ENCODE measurements at places on chromosomes 12 and 14.
A peak's percentile ranks its signal among the peaks of the same experiment; 100 is the strongest.

DNA sequence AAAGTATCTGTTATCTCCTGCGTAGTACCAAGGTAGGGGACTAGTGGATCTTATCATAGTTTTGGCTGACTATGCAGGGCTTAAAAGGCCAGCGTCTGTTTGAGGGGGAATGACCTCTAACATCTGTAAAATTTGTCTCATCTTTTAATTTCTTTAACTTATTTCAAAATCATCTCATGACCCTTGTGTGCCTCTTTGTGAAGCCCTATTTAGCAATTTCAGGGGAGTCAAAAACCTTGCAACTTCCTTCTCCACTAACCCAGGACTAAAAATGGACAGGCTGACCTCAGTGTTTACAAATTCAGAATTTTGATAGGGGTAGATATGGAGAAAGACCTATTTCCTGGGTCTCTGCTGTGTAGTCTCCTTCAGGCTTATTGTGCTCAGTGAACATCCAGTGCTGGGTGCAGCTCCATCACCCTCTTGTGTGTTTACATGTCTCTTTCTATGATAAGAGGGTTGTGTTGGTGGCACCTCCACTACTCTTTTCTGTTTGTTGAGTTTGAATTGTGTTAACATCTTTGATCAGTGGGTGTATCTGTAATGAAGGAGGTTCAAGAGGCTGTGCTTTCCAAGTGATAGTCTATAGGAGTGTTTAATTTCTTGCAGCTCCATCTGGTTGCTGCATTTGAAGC lies 14.3 kb downstream of the NECAP1 start:
- DNase-seq = no peak

- no peak for DNase-seq
These were observed 69.2 kb upstream of the MED13L start for GRCh38 chr12:116346741-116347140.

DNA sequence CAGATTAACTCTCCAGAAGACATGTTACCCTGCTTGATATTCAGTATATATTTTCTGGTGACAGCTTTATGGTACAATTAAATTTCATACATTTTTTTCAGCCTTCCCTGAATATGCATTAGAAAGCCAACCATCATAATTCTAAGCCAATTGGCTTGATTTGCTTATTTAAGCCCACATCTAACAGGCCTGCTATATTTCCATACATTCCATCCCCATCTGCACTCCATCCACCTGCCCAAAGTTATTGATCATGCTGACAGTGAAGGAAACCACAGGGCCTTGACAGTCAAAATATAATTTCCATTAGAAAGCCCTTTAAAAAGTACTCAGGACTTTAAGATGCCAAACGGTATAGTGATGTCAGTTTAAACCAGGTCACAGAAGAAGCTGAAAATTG lies 164.3 kb downstream of the GXYLT1 start:
- no peak for DNase-seq

- DNase-seq = no peak
These were observed 18.6 kb downstream of the RASSF8 start for GRCh38 chr12:25977047-25977446.

DNA sequence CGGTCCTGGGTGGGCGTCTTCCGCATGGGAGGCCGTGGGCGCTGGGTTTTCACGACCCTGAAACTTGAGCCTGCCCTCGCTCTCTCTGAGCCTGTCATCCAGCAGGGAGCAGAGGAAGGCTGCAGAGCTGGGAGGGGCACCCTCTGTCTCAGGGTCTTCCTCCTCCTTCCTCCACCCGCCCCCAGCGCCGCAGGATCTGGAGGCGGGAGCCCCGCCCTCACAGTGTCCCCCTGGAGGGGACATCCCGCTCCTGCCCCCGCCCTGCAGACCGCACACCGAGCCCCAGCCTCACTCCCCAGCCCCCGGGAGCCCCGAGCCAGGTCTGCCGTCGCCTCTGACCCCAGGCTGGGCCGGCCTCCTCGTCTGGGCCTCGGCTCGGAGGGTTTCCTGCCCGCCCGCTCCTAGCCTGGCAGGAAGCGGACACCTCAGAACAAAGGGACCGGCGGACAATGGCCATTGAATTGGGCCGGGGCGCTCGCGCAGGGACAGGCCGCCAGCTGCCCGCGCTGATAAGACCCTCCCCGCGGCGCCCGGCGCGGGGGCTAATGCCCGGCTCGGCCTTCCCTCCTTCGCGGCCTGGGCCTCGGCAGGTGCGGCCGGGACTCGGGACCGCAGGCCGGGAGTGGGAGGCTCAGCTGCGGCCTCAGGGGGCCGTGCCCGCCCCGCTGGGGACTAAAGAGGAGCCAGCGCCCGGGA lies 15.3 kb upstream of the NUDT14 start:
- no peak for DNase-seq

GRCh38 chr12:19048943-19049342 lies 80.6 kb upstream of the PLEKHA5 start:
- no peak for DNase-seq

DNA sequence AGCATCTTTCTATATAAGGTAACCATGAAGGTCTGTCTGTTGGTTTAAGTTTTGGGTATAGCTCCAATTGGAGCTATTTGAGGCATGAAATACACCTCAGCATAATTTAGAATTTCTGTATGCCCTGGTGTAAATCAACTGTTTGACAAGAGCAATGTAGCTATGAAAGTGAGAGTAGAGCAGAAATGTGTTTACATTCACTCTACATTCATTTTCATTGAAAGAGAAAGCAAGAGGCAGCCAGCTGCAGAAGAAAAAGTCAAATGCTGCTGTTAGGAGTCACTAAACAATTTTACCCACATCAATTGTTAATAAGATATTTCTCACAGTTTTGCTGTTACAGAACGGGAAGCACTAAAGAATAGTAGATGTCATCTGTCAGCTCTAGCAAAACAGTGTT lies 252.5 kb downstream of the SLC6A15 start:
- no peak for DNase-seq

- DNase-seq = no peak
These were observed 1331.5 kb upstream of the TMEM132C start for GRCh38 chr12:126935435-126935834.

DNA sequence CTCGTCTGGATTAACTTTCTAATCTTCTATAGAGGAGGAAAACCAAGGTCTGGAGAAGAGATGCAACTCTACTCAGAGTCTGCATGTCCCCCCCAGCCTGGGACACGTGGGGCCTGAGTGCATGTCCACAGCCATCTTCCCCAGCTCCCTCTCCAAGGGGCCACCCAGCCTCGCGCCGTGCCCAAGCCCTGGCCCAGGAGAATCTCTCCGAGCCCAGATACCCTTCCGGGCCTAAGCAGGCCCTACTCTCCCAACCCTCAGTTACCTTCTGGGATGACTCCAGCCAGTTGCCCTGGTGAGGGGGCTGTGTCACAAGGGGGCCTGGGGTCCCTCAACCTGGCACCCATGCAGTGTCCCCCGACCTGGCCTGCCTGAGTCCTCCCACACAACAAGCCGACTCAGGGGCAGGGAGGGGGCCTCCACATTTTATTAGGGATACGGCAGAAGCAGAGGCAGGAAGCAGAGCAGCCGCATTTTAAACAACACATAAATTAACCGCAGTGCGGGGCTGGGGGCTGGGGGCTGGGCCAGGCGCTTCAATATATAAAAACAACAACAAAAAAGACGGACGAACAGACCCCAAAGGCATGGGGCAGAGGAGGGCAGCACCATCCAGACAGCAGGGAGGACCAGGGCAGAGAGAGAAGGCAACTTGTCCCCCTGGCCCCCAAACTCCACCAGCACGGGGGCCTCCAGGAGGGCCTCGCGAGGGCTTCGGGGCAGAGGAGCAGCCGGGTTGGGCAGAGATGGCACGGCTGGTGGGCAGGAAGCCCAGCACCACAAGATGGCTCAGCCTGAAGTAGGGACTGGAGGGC lies 37.3 kb downstream of the NCKAP5L start:
- no peak for DNase-seq

GRCh38 chr12:24718617-24719016 lies 230.3 kb downstream of the BCAT1 start:
- no peak for DNase-seq

DNA sequence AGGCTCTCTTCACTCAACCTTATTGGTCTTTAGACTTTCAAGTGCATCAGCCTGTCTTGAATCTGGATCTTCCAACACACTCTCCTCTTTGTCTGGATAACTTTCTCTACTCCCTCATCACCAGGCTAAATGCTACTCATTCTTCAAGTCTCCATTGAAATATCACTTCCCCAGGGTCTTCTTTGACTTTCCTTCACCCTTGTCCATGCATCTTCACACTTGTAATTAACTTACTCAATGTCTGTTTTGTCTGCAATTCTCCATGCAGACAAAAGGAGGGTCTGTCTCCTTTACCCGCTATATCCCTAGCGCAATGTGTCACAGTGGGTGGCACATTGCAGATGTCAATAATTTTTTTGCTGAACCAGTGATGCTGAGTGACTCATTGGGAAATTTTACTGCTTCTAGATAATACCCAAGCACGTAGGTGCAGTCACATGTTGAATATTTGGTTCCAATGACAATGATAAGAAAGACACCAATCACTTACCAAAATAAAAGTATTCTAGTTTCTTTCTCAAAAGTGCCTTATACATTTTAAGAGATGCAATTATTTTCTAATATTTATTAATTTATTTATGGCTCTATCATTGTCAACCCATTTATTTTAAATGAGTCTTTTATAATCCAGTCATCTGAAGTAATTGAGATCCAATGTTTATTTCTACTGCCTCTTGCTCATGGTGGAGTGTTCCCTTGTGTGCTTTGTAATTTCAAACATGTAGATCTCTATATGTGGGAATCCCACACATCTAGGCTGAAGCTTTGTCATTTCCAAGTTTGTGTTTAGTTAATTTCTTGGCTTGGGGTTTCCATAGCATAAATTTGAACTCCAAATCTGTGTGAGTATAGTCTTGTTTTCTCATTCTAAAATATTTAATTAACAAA lies 21.7 kb upstream of the RFC5 start:
- DNase-seq = no peak

DNA sequence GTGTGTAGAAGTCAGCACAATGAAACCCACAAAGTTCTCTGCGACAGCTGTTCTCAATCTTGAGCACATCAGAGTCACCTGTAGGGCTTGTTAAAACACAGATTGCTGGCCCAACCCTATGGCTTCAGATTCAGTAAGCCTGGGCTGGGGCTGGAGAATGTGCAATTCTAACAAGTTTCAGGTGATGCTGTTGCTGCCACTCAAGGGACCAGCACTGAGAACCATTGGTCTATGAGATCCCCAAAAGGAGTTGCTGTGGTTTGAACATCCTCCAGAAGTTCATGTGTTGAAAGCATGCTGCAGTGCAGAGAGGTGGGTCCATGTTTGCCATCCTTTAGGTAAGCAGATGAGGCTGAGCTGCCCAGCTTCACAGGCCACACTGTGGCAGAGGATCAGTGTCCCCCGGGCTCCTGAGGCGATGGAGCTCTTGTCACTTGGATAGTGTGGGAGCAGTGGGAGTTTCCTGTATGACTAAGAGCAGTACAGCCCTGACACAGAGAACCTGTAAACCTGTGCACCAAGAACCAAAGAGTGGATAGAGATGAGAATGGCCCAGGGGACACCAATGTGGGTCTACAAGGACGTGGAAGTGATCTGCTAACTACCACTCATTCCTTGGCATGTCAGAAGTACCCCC lies 8.0 kb upstream of the RTRAF start:
- DNase-seq = no peak

DNA sequence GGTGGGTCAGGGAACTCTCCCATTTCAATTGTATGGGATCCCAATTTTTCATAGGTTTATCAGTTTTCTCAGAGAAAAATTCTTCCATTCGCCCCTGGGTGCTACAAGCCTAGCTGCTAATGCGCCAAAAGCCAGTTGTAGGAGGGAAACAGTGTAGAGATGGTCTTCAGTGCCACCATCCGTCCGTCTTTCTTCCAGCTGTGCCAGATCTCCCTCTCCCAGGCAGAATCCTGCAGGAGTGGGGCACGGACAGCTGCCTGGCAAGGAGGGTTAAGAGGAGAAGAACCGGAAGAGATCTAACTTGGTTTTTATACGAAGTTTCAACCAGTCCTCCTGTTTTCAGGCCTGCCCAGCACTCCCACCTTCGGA lies 38.9 kb upstream of the FUT8 start:
- peak; percentile 16 for DNase-seq

DNA sequence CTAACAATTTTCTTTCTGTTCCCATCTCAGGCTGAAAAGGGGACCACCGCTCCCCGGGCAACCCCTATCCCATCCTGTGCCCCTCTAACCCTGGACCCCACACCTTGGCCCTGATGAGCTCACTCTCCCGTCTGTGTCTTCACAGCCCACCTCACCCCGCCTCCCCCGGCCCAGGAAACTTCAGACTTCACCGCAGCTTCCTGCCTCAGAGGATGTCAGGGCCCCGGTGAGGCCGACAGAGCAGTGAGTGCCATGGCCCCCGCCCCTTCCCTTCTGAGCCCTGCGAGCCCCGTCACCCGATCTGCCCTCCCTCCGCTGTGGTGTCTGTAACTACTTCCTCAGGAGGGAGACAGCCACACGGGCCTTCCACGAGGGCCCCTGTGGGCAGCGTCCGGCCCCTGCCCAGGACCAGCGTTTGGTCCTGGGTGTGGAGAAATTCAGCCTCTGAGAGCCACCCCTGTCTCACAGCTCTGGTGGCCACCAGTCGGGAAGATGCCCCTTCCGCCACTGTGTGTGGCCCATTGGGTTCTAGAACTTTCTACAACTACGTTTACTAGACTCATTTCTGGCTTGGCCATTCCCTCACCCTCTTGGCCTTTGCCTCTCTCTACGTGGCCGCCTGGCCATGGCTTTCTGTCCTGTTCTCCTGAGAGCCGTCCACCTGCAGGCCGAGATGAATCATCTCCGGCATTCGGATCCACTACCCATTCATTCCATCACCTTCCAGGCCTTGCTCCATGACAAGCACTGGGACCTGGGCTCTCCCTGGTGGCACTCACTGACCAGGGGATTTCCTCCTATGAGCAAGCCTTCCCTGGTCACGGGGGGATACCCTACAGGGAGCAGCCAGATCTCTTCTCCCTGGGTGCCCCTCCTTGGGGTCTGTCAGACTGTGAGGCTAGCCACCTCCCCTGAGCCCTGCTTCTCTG lies 3.4 kb downstream of the RHOF start:
- no peak for DNase-seq

GRCh38 chr12:122878780-122879612 lies 16.9 kb downstream of the VPS37B start:
- DNase-seq = no peak

GRCh38 chr12:49537231-49537751 lies 1.5 kb upstream of the KCNH3 start:
- DNase-seq = no peak

DNA sequence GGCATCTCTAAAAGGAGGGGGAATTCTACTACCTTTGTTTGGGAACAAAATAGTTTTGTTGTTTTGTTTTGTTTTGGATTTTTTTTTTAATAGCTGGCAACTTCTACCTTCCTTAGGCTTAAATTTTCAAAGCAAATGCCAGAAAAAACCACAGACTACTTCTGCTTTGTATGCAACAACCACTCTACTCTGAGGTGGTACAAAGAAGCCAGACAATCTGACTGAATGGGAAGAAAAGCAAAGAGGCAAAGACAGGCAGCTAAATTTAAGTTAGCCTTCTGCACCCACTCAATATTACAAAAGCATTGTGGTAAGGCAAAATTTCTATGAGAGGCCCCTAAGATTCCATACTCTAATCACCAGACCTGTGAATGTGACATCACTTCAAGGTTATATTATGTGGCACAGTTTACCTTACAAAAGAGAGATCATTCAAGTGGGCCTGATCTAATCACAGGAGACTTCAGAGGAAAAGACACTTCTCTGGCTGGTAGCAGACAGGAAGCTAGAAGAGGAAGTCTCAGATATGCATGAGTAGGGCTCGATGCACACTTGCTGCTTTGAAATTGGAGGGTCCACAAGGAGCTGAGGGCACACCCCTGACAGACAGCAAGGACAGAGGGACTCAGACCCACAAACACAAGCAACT lies 566.6 kb downstream of the RPS29 start:
- no peak for DNase-seq

Data from caudate nucleus (tissue), 63 donors.